Stimulated activated CD8-positive, alpha-beta memory T cell treated with anti-CD3 and anti-CD28 coated beads, Interleukin-15, amount 100 ng/mL, for 4 hours (primary cell): ENCODE measurements at places on chromosomes 2 and 18.

DNA sequence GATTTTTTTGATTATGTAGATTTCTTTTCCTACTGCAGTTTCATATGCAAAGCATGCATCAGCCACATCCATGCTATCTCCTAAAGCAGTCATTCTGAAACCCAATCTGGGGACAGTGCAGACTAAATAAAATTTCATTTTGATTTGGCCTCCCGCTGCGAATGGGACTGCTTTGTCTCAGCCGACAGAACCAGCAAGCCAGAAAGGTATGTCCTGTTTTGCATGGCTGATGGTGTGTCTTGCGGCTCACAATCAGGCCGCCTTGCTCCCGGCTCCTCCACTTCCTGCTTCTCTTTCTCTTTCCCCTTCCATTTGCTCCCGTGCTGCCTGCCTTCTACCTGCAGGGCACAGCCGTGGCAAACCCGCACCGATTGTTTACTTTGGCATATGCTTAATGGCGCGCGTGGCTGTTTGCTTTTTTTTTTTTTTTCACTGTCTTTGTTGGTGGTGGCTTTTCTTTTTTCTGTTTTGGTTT lies 419.6 kb upstream of the POU3F3 start:
- DNase-seq, result no peak

GRCh38 chr2:221337957-221338685 lies 234.0 kb downstream of the EPHA4 start:
- DNase-seq, result no peak

DNA sequence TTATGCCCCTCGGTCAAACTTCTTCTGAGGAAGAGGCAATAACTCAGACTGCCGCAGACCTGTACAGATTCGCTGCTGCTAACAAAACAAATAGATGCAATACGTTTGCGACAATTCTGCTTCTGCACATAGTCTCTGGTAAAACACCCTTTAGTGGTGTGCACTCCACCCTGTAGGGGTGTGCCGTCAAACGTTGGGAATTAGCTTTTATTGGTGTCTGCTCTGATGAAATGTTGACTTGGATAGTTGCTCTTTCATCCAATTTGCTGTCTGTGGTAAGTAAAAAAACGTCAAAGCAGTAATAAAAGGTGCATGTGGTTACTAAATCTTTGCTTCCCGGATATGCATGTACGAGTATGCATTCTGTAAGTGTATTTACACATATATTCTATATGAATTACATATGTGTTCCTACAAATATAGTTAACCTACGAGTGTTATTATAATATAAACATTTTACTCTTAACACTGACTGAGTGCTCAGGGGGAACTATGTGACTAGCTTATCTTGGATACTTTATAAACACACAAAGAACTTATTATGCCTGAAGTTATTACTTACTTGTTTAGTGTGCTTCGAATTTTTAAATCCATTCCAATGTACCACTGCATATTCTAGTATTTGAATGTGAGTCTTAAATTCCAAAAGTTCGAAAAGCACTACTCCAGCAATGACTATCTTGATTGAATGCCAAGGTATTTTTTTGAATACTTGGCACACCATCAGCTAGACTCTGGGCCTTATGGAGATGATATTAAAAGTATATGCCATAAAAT lies 610.2 kb downstream of the ZEB2 start:
- DNase-seq, result no peak

DNA sequence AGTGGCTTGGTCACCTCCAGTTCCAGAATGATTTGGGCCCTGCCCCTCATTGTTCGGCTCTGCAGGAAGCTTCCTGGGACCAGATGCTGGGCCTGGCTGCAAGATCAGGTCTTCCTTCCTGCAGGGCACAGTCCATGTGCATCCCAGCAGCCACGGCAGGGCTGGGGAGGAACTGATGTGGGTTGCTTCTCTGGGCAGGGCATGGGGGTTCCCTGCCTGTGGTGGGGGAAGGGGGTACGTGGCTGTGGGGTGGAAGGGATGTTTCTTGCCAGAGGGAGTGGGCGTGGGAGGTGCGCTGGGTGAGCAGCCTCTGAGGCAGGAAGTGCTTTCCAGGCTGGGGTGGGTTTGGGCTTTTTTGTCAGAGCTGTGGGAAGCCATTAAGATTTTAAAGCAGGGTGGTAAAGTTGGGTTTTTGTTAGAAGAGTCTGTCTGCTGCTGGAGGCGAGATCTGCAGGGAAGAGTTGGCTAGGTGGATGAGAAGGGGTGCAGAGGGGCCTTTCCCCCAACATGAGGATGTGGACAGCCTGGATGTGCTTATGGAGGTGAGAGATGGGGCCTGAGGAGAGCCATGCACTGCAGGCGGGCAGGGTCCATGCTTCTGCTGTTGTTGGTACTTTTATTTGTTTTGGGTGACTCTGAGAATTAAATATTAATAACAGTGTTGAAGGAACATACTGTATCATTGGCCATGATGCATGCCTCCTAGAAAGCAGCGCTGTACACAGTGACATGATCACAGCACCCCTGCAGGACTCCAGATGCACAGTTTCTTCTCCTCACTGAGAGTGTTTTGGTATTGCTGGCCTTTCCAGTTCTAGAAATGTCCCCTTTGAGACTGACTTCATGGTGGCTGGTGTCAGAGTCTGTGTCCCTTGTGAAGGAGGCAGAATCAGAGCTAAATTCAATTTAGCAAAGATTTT lies 45.3 kb downstream of the DGKD start:
- no peak for DNase-seq

- no peak for DNase-seq
Measured at GRCh38 chr2:239264492-239264837, 136.4 kb downstream of the HDAC4 start.

- no peak for DNase-seq
Measured at GRCh38 chr18:31657823-31658669, 26.3 kb downstream of the B4GALT6 start.

- DNase-seq, result no peak
Measured at GRCh38 chr2:15923597-15923996, 16.8 kb upstream of the MYCN start.
